Calu3 (cell line): ENCODE measurements at places on chromosomes 4 and X. TPM values are rescaled to one million over a fixed set of nuclear protein-coding genes. Genes with fewer than 3 reads are reported as not detected.
A peak's percentile ranks its signal among the peaks of the same experiment; 100 is the strongest.

- no peak for DNase-seq
- no peak overlapping the region for H3K27ac ChIP-seq
- H3K4me1 ChIP-seq = peaks cover 2% of the 10 kb centered on the region
- no peaks in the 10 kb centered on the region for H3K36me3 ChIP-seq
Measured at GRCh38 chrX:134891652-134892051, 99.1 kb upstream of the SMIM10 start.

DNA sequence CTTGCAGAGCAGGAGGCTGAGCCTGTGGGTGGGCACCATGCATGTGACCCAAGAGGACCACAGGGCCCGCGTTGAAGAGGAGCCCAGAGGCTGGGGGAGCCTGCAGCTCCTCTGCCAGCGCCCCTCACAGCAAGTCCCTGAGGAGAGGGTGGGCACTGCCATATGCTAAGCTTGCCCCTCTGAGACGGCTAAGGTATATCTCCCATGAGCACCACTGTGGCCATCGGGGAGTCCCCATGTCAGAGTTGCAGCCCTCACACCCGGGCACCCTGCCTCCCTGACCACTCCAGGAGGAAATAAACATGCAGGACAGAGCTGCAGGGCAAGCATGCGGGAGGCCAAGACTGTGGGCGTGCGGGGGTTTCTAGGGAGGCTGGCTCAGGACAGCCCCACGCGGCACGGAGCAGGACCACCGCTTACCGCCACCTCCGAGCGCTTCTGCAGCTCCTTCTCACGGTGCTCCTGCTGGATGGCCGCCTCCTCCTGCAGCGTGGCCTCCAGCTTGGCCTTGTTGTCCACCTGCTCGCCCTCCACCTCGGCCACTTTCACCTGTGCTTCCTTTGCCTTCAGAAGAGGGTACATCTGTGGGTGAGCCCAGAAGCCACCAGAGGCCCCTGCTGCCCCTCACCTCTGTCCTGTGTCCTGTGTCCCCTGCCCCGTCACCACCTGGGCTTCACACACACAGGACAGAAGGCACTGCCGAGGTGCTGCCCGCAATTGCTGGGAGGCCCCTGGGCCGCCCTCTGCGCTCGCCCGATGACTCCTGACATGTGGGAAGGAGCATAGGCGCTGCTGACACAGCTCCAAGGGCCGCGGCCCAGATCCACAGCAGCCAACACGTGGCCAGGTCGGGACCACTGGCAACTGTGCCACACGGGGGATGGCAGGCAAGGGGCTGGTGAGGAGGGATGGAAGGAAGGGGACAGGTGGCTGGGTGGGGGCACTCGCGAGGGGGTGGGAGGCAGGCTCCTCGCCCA is 29.8 kb downstream of the FGFR3 start:
- H3K4me3 ChIP-seq = no peak overlapping the region
- no peak overlapping the region for H3K27ac ChIP-seq
- peaks cover 32% of the 10 kb centered on the region for H3K36me3 ChIP-seq
- H3K27me3 ChIP-seq = no peaks in the 10 kb centered on the region
- no peak for DNase-seq

DNA sequence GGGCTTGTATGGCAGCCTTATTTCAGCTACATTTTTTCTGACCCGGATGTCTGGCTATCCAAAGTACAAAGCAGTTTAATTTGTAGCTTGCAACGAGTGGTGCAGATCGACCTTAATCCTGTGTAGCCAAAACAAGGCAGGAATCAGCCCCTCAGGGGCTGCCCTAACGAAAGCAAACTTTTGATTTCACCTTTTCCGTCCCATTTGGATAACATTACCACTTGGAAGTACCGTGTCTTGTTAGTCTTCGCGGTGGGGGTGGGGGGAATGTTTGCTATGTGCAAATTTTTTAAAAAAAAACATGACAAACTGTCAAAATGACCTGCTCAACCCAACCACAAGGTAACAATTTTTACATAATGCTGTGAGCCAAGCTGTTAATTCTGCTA is 766 bp upstream of the DNAJB14 start:
- no peaks in the 10 kb centered on the region for H3K27me3 ChIP-seq
- H3K27ac ChIP-seq = peak overlapping the region; percentile 76
- DNase-seq = no peak

DNA sequence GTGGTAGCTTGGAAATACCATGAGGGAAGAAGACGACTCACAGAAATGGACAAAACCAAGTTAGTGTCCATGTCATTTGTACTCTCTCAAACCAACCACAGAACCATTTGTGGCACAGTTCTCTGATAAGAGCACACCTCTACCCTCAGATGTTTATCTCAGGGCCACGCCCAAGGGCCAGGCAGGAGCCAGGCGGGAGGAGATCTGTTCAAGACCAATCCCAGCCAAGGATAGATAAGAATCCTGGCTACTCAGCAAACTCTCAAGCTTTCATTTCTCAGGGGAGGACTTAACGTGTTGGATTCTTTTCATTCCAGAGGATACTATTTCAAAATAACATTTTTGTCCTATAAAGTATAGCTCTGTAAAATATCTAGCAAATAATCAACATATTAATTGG is 95.0 kb downstream of the NYX start:
- no peak overlapping the region for H3K27ac ChIP-seq
- no peak for DNase-seq
- H3K4me3 ChIP-seq = no peak overlapping the region
- H3K36me3 ChIP-seq = no peaks in the 10 kb centered on the region
- H3K4me1 ChIP-seq = peaks cover 3% of the 10 kb centered on the region
- H3K27me3 ChIP-seq = no peaks in the 10 kb centered on the region

Gene KLF8
- 0.66 and 0.83 TPM in 2 replicates for total RNA-seq

Gene ITM2A
- total RNA-seq = 17.7 and 25.7 TPM in 2 replicates
